Bronchial epithelial cell (primary cell): ENCODE measurements at places on chromosomes 7 and 10. TPM values are rescaled to one million over a fixed set of nuclear protein-coding genes. Genes with fewer than 3 reads are reported as not detected.

The STEAP1 gene
- total RNA-seq, result 10.0 and 12.7 TPM in 2 replicates

The OR2A42 gene
- not detected in 2 replicates for total RNA-seq

The C7orf25 gene
- total RNA-seq, result 3.2 and 3.7 TPM in 2 replicates

The TMEM176A gene
- total RNA-seq, result 0.79 TPM in 1 of 2 replicates, not detected in the other

The LIPF gene
- not detected in 2 replicates for total RNA-seq

The ZNF503 gene
- total RNA-seq, result 2.1 and 2.6 TPM in 2 replicates

The ATG9B gene
- total RNA-seq, result under 0.01 and 0.26 TPM in 2 replicates

The BAZ1B gene
- total RNA-seq, result 42.4 and 55.8 TPM in 2 replicates

The SPDYE16 gene
- total RNA-seq, result not detected in 2 replicates

The TMEM229A gene
- total RNA-seq, result not detected in 2 replicates

The TMEM213 gene
- total RNA-seq, result not detected in 2 replicates

The PRSS37 gene
- not detected in 2 replicates for total RNA-seq

The GOLGA7B gene
- under 0.01 and 0.26 TPM in 2 replicates for total RNA-seq

The FLNC gene
- 0.64 and 1.8 TPM in 2 replicates for total RNA-seq

The PSMG3 gene
- total RNA-seq, result 50.8 and 55.2 TPM in 2 replicates

The CYP3A5 gene
- total RNA-seq, result 3.7 and 30.2 TPM in 2 replicates

The KCNMA1 gene
- 15.8 and 16.3 TPM in 2 replicates for total RNA-seq

The NEUROD6 gene
- not detected in 2 replicates for total RNA-seq

The MYPN gene
- total RNA-seq, result not detected in 2 replicates

The ENO4 gene
- not detected in 2 replicates for total RNA-seq

The C7orf57 gene
- 0.53 and 2.4 TPM in 2 replicates for total RNA-seq

The ARL3 gene
- total RNA-seq, result 4.7 and 5.8 TPM in 2 replicates

The FOXP2 gene
- total RNA-seq, result 5.3 and 7.9 TPM in 2 replicates

The IFIT1B gene
- not detected in 2 replicates for total RNA-seq

The KLF6 gene
- total RNA-seq, result 49.7 and 70.6 TPM in 2 replicates

The PKD2L1 gene
- total RNA-seq, result under 0.01 TPM in 1 of 2 replicates, not detected in the other

The FAM13C gene
- total RNA-seq, result under 0.01 TPM in 1 of 2 replicates, not detected in the other

The DYDC2 gene
- not detected in 2 replicates for total RNA-seq

The OPN4 gene
- not detected in 2 replicates for total RNA-seq

The SPRN gene
- total RNA-seq, result not detected in 2 replicates
